NCI-H2107 (cell line): ENCODE measurements at places on chromosomes 12 and 14.

- peak; percentile 19 for DNase-seq
Measured at GRCh38 chr12:52539083-52539820, 13.7 kb downstream of the KRT71 start.

DNA sequence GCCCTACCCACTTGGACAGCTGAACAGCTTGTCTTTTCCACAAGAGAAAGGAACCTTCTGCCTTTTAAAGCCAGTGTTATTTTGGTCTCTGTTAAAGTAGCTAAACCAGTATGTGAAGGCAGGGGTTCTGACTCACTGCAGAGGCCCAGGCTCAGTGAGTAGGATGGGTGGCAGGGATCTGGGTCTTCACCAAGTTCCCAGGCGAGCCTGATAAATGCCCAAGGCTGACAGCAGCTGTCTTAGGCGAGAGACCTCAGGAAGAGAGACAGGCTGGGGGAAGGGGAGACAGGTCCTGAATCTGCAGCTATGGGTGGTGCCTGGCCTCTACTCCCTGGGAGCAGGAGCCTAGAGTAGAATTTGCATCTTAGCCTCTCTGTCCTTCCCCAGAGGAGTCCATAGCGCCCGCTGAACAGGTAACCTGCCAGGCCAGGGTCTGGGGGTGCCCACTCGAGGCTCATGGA, 18.1 kb upstream of the KIF26A start:
- DNase-seq: no peak

DNA sequence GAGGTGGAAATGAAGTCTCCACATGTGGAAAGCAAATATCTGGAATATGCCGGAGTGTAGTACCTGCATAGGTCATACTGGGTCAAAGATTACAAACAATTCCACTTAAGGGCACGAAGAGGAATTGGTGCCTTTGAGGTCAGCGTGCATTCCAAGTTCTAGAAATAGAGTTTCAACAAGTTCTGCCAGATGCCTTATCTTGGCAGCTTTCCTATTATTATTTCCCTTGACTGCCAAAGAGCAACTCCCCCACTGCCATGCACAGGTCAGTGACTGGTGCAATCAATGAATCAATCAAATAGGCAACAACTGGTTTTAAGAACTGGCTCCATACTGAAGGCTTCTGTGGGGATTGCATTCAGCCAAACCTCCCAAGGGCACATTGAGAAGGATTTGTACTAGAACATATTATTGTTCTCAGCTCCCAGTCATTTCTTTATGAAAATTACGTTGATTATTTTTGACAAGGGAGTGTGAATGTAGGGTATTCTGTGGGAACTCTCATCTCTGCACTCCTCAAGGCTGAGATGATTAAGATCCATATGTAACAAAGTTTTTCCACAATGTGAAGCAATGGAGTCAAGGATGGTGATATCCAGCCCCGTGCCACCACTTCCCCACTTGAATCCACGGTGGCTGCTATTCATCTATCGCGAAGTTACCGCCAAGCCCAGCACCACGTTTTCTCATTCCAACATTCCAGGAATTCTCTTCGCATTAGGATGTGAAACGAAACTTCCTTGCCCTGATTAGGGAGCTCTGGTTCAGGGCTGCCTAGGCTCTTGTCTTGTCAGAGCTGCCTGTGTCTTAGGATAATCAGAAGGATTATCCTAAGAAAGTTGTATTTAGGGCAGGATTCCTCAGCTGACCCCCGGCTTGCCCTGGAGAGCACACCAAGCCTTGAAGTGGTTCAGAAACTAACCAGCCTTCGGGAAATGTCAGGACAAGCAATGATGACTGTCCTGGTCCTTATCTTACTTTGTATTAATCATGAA, 115.1 kb upstream of the PCED1B start:
- no peak for DNase-seq

GRCh38 chr14:40599725-40600124, 1007.0 kb upstream of the LRFN5 start:
- DNase-seq: no peak

GRCh38 chr12:6507102-6507998, 13.4 kb downstream of the NCAPD2 start:
- DNase-seq: no peak

- no peak for DNase-seq
Measured at GRCh38 chr12:121925358-121925695, 6.9 kb downstream of the CFAP251 start.

- DNase-seq: no peak
Measured at GRCh38 chr14:57822081-57822480, 43.8 kb downstream of the SLC35F4 start.

DNA sequence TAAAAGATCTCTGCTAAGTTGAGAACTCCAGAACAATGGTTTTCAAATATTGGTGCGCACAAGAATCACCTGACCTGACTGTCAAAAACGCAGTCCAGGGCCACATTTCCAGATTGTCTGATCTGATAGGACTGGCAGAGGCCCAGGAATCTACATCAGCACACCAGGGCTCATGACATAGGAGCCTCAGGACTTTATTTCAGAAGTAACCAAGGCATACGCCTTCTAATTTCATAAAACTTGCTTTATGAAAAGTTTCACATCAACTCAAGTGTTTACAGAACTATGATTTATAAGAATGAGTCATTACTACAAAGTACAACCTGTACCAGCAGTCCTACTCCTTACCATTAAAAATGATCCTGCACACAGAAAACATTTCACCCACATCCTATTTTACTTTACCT, 47.7 kb upstream of the PTPRO start:
- no peak for DNase-seq

GRCh38 chr12:24977711-24978110, 28.8 kb upstream of the BCAT1 start:
- no peak for DNase-seq

DNA sequence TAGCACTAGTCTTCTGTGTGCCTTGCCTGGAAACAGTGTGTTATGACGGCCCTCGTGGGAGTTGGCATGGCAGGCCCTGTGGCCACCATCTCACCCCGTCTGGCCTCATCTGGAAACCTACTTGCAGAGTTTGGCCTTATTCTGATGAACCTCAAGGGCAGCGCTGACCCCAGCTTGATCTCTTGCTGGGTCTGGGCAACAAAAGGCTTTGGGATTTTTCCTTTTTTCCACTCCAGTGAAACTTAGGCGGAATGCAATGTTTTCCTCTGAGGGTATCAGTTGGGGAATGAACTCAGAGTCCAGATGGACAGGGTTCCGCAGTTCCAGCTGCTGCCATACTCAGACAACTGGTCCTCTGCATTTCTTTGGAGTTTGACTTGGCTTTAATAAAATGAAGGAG, 15.9 kb downstream of the CACNA1C start:
- DNase-seq: no peak

DNA sequence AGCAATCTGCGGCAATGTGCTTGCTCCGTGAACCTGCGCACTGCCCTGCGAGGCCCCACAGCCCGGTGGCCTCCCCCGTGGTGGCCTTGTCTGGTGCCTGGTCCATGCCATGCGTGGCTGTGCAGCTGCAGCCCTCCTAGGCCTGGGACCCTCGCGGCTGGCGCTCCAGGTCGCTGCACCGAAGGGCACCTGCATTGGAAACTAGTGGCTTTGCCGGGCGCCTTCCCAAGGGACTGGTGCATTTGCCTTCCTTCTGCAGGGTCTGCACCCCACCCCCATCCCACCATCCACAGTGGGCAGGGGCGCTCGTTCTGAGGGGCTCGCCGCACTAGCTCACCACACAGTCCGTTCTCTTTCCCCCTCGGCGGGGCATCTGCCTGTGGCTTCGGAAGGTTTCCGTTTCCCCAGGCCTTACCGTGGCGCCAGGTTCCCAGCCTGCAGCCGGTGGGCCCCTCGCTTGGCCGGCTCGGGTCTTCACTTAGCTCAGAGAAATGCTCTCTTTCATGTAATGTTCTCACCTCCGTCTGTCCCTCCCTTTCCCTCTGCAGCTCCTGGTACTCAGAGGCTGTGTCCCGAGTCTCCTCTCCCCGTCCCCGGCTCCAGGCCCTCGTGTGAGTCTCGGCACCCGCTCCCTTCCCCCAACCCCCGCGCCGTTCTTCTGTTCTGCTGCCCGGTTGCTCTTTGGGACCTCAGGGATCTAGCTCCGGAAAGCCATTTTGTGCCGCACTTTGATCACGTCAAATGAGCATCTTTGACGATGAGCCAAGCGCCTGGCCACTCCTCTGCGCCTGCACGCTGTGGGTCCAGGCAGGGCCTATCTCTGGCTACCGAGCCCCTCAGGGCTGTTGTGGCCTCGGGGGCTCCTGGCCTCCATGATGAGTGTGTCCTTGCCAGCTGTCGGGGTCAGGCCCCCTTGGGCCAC, 31.9 kb downstream of the JAG2 start:
- DNase-seq: no peak

- DNase-seq: no peak
Measured at GRCh38 chr14:28294834-28295440, 471.6 kb upstream of the FOXG1 start.

DNA sequence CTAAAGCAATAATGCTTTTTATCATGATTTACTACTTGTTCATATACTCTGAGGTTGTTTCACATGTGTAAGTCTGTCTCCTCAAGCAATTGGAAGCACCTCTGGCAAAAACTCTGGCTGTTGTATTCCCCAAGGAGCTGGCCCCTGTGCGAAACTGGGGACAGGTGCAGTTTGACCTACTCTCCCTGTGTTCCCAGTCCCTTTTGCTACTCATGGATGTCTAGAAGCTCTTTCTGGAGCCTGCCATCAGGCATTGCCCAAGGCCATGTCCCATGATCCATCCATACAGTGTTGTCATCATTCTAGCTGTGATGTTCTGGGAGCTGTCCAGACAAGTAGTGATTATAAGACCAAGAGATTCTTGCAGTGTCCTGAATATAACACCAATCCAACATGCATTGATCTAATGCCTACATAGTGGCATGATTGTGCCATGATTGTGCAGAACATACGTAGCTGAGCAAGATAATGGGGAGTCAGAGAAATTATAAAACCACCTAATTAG, 14.9 kb downstream of the AKAP6 start:
- DNase-seq: no peak

DNA sequence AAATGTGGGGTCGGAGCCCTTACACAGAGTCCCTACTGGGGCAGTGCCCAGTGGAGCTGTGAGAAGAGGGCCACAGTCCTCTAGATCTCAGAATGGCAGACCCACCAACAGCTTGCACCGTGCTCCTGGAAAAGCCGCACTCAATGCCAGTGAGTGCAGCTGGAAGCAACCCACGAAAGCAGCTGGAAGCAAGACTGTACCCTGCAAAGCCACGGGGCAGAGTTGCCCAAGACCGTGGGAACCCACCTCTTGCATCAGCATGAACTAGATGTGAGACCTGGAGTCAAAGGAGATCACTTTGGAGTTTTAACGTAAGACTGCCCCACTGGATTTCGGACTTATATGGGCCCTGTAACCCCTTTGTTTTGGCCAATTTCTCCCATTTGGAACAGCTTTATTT, 12.3 kb downstream of the GTF2A1 start:
- DNase-seq: no peak

DNA sequence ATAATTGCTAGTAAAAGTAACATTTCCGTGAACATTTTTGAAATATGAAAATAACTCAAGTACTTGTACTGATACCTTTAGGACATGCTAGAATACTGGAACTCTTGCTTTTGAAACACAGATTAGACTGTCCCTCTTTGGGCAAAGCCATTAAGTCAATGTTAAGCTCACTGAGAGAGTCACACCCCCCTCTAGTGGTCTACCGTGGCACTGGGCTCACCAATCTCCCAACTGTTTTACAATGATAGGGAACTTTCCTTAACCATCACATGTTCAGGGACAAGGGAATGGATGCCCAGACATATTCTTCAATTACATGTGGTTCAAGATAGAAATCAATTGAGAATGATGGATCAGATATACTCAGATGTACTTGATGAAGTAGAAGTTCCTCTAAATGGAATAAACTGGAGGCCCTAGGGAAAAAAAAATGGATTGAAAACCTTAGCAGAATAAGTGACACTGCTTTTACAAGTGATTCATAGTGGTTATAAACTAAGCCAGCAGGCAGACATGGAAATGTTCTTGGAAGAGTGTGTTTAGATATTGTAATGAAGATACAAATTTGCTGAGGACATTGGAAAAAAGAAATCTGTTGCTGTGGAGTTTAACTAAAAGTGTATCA, 17.8 kb downstream of the NANOG start:
- DNase-seq: no peak

- no peak for DNase-seq
Measured at GRCh38 chr14:46048127-46048526, 603.5 kb downstream of the RPL10L start.

- DNase-seq: no peak
Measured at GRCh38 chr14:78401866-78402265, 231.7 kb downstream of the NRXN3 start.

GRCh38 chr12:122064780-122065588, 13.6 kb upstream of the MLXIP start:
- DNase-seq: peak; percentile 77

- no peak for DNase-seq
Measured at GRCh38 chr12:12099102-12099501, 28.4 kb downstream of the BCL2L14 start.

DNA sequence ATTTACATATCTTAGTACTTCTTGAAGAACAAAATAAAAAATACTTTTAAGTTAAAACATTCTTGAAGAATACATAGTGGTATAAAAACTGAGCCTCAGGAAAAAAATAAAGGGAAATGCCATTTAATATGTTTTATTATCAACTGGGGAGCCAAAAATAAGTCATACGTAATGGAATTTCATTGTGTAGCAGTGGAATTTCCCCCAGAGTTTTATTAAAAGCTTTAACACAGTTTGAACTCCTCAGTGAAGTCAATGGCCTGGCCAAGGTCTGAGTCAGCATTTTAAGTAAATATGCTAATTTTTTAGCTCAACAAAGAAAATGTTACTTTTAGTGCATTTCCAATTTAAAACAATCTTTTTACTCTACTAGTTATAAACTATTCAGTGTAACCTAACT, 350.1 kb upstream of the ATP2B1 start:
- no peak for DNase-seq

DNA sequence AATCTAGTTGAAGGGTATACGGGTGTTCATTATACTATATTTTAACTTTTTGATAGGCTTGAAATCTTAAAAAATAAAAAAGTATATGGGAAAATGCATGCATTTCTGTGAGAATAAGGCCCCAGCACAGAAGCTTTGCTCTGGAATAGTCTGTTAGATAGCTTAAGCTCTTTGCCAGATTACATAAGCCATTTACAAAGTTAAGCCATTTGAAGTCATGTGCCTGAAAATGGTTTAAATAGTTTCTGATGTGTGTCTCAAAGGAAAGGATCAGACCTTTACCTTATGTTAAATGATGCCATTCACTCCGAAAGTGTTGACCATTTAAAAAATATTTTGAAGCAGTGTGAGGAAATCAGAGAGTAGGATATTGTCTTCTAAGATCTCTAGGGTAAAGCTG, 51.3 kb downstream of the WASHC4 start:
- no peak for DNase-seq

DNA sequence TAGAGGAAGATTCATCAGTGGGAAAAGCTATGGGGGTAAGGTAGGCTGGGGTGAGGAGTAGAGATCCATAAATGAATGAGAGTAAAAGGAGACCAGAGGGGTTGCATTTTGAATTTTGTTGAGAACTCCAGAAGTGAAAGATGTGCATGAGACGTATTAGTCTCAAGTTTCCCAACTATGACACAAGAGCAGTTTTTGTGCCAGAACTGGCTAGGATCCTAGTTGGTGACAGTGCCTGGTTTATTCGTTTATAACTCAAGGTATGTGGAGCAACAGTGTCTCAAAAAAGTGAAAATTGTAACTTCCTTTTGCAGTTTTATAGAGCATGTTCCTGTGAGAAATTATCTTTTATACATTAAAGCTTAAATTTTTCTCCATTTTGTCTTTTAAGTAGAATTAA, 377.0 kb downstream of the NPAS3 start:
- no peak for DNase-seq

GRCh38 chr14:100056964-100057795, 8.0 kb upstream of the EVL start:
- DNase-seq: no peak

GRCh38 chr12:122721057-122721545, 4.5 kb upstream of the HCAR3 start:
- no peak for DNase-seq
